ENCODE measurements at places on chromosomes 7 and 10.

- no peak for DNase-seq
These were observed 18.3 kb upstream of the EFCAB10 start for GRCh38 chr7:105599551-105599950.

DNA sequence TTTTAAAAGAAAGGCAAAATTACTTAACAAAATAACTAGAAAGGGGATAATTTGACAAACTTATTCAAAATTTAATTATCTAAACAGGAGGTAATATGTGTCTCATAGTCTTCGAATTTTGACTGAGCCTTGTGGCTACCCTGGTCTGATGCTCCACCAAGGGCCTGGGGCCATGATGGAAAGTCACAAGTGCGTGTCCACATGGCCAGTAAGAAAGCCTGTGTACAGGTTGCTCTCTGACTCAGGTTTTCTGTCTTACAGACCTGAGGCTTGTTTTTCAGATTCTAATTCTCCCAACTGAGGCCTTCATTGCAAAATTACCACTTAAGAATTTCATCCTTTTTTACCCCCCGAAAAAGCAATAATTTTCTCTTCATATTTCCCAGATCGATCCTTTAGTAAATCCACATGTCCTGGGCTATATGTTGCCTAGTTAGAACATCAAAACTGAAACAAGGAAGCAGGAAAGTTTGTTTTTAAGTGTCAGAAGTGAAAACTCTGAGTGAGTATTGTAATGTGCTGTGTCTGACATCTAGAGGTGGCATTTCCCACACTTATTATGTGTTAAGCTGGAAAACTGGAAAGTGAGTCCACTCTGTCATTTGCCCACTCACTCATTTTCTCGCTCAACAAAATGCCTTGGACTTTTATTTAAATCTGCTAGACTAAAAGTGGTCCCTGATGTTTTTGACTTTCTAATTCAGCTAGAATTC is 10.0 kb downstream of the CYP3A43 start:
- no peak for DNase-seq

- DNase-seq = no peak
These were observed 12.2 kb downstream of the PDCD4 start for GRCh38 chr10:110883924-110884323.

GRCh38 chr7:65832281-65832680 is 40.6 kb upstream of the VKORC1L1 start:
- DNase-seq = no peak

DNA sequence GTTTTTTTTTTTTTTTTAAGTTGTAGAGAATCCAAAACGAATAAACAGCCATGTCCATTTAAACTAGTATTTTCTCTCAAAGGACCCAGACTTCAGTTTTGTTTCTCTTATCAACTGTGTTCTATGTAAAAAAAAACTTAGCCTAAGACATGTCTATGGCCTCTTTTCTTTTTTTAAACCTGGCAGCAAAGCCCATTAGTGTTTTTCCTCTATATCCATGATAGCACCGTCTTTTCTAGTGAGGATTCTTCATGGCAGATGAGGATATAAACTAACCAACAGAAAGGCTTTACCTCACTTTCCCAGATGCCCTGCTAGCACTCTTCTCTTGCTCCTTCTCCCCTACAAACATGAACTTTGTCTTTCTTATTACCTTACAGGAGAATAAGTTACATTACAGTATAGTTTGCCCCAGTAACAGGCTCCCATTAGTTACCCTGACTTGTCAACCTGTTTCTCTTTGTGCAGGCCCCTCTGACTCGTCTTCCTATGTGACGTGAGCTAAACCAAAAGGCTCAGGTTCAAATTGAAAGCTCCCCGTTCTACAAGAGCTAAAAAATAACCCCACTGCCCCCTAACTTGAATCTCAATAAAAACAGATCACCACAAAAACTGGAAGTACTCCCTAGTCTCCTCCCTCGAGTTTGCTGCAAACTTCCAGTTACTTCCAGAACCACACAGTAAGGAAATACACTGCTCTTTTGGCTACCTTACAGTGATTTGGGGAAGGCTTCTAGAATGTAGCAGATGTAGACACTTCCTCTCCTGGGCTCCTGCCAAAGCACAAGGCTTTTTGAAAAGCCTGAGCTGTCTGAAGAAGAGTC is 20.1 kb downstream of the P4HA1 start:
- DNase-seq = peak; percentile 5

GRCh38 chr7:85686401-85687181 is 499.7 kb upstream of the SEMA3D start:
- no peak for DNase-seq

DNA sequence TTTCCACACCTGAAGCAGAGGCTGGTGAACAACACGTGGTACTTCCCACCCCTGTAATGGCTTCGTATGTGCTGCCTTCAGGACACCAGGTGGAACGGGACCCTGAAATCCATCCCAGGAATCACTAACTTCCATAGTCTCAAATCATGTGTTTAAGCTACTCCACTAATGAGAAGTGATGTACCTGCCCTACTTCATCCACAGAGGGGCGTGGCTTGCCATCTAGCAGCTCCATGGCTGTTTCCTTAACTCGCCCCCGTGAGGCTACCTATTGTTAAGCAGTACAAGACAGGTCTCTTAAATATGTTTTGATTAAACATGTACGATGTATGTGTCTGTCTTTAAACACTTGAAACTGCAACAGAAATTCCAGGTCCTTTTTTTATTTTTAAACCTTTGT is 31.8 kb downstream of the ARL3 start:
- DNase-seq = no peak

- no peak for DNase-seq
These were observed 6.4 kb downstream of the ETV1 start for GRCh38 chr7:13982940-13983677.

GRCh38 chr7:11261470-11261869 is 287.8 kb downstream of the PHF14 start:
- no peak for DNase-seq

GRCh38 chr7:22722536-22723180 is 4.3 kb upstream of the IL6 start:
- no peak for DNase-seq

GRCh38 chr10:17943033-17943745 is 8.5 kb upstream of the SLC39A12 start:
- no peak for DNase-seq

DNA sequence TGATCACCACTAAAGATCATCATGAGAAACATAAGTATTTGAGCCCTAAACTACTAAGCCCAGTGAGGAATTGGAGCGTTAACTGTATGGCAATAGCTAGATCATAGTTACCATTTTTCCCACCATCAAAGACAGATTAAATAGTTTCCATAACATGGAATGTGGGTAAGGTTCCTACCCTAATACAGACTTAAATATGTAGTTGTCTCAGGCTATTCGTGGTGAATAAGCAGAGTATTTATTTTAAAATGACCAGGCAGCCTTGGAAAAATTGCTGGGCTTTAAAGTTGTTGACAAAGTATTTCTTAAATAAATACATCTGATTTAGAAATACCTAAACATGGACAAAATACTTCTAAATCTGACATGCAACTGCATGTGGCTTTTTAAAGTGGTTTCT is 106.8 kb downstream of the NT5C2 start:
- DNase-seq = no peak

DNA sequence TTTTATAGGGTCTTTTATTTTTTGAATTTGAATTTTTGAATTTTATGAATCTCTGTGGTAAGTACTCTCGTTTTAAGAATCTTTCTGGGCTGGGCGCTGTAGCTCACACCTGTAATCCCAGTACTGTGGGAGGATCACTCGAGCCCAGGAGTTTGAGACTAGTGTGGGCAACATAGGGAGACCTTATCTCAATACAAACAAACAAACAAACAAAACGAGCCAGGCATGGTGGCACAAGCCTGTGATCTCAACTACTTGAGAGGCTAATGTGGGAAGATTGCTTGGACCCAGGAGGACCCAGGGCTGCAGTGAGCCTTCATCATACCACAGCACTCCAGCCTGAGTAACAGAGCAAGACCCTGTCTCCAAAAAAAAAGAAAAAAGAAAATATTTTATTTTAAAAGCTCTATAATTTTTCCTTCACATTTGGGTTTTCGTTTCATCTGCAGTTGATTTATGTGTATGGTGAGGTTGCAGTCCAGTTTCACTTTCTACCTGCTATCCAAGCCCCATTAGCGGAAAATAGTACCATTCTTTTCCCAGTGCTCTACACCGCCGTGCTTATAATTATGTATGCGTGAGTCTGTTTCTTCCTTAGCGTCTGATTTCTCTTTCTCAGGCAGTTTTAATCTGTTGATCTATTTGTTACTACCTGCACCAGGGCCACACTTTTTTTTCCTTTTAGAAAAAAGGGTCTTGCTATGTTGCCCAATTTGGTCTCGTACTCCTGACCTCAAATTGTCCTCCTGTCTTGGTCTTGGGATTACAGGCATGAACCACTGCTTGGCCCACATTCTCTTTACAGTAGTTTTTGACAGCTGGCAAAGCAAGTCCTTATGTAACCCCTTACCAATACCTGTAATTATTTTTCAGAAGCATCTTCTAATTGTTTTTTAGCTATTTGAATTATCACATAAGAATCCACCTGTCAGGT is 21.7 kb downstream of the TRIM24 start:
- no peak for DNase-seq

DNA sequence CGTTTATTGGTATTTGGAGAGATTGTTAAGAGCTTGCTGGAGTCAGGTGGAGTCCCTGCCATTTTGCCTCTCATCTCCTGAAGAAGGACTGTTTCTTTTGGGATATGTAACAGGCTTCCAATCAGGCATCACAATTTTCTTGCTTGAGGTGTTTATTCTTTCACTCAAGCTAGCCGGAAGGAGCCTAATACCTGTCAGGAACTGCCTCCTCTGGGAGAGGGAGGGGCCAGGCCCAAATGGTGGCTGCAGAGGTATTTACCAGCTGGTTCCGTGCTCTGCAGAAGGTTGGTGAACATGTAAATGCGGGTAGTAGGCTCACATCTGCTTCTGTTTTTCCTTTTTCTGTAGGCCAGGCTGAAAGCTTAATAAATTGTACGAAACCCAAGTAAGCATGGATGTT is 114.0 kb downstream of the TCF7L2 start:
- DNase-seq = no peak

DNA sequence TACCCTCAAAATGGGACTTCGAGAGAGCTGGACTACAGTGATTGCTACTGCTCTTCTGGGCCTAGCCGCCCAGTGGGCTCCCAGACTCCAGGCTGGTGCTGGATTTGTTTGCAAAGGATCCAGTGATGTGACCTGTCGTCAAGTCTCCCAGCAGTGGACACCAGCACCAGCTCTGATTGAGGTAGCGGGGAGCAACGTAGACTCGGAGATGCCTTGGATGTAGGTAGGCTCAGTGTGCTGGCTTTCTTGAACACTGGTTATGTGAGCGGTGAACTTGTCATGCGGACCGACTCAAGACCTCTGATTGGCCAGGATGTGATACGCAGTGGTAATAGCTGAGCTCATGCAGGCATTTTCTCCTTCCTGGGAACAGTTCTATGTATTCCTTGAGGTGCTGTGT is 19.4 kb downstream of the AKR1C2 start:
- no peak for DNase-seq

All from nucleus accumbens (tissue), 56 donors.